Stimulated activated CD4-positive, alpha-beta T cell treated with anti-CD3 and anti-CD28 coated beads, TNF-alpha, amount 100 ng/mL, for 48 hours (primary cell): ENCODE measurements at places on chromosomes 3 and 15.

DNA sequence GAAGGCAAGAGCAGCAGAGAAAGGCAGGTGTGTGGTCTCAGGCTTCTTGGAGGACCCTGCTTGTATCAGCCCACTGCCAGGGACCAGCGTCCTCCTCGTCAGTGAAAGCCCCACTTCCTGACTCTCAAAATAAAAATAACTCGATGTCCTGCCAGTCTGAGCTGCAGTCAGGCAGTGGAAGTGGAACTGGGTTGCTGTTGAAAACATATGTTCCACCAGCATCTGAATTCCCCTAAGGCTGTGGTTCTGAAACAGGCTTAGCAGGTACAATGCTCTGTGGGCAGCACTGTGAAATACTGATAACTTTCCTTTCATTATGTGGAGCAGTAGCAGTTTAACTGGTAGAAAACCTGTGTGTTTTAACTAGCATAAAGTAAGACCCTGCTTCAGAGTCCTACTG, 121.6 kb upstream of the EIF1B start:
- no peak for DNase-seq

DNA sequence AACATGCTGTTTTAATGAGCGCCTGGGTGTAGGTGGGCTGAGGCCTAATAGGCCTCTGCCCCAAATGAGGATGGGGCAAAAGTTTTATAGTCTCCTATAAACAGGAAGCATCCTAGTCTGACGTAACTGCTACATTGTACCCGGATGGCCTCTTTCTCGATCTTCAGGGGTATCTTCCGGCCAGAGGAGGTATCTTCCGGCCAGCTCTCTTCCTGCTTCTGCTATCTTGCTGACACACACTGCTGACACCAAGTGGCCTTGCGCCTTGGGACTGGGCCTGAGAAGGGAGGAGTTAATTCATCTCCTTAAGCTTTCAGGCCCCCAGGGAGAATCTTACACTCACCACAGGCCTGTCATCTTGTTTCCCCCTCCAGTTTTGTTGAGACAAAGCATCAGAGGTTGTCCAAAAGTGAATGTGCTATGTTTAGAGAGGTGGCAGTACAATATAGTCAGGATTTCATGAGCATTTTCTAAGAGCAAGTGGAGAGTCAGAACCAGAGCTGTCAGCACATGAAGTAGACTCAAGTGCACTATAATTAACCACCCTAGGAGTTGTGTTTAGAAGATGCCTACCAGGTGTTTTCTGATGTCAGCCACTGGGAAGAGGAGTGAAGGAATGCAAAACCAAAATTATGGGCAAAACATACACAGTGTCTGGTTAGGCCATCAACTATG, 15.6 kb upstream of the IGSF10 start:
- no peak for DNase-seq

- DNase-seq: no peak
Observed at GRCh38 chr3:52423173-52423572, 21.7 kb downstream of the SEMA3G start.

DNA sequence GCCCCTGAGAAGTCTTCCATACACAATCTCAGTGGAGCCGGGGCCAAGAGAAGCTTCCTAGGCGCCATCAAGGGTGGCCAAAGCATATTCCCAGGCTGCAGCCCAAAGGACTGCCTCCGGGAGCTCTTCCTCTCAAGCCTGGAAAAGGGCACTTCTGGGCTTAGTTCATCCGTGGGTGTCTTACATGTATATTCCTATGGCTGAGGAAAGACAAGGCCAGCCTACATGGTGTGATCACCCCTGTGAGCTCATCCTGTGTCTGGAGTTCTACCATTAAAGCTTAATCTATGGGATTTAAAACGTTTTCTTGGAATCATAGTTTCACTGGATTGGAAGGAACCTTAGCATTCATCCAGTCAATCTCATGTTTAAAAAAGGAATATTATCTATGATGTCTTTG, 21.9 kb upstream of the TIMP4 start:
- DNase-seq: no peak

DNA sequence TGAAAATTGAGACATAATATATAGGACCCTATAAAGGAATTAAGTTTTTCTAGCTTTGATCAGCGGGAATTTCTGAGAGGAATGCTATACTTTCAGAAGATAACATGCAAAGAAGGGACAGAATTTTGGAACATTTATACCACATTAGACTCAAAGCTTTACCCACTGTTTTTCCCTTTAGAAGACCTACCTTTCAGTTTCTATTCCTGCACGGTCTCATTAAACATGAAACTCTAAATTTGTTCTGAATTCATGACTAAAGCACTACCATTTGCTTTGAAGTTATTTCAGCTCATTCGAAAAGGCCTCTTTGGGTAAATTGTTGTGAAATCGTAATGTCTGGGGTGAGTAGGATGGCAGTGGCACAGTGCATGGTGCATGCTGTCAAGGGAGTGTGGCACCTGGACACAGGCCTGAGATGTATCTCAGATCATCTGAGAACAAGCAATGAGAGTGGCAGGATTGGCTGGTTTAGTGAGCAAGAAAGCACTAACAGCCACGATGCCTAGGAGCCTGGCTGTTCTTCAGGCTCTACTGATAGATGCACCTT, 42.5 kb downstream of the CHCHD4 start:
- no peak for DNase-seq

- no peak for DNase-seq
Observed at GRCh38 chr3:32018757-32019564, 37.4 kb downstream of the ZNF860 start.

- DNase-seq: no peak
Observed at GRCh38 chr3:100953103-100953502, 40.1 kb downstream of the ABI3BP start.

DNA sequence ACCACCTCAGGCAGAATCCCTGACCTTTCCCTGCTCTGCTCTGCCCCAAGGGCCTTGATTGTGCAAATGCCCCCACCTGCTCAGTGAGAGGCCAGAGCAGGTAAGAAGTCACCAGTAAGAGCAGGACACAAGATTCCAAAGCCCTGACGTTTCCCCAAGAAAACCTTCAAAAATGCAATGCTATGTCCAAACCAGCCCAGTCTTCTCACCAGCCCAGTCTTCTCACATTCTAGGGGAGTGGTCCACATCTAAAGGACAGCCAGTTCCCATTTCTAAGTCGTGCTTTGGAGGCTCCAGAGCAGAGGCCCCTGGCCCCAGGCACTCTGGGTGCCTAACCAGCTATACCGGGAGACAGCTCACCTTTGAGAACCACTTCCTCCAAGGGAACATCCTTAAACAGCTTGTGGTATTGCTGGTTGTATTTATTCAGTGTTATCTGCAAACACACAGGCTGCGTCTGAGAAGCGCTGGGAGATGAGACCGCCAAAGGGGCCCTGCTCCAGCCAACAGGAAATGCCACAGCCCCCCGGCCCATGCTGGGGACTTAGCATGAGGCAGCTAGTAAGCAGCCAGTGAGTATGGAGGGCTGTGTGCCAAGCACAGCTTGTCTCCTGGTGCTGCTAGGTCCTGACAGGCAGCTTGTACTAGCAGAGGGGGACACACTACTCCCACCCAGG, 29.3 kb downstream of the GRAMD2A start:
- DNase-seq: no peak

GRCh38 chr15:95845862-95846515, 484.5 kb upstream of the NR2F2 start:
- no peak for DNase-seq

GRCh38 chr3:63639806-63640205, 12.7 kb upstream of the SNTN start:
- no peak for DNase-seq

- no peak for DNase-seq
Observed at GRCh38 chr3:179512378-179512777, 50.3 kb upstream of the ACTL6A start.

- no peak for DNase-seq
Observed at GRCh38 chr3:2910997-2911396, 199.2 kb downstream of the IL5RA start.

DNA sequence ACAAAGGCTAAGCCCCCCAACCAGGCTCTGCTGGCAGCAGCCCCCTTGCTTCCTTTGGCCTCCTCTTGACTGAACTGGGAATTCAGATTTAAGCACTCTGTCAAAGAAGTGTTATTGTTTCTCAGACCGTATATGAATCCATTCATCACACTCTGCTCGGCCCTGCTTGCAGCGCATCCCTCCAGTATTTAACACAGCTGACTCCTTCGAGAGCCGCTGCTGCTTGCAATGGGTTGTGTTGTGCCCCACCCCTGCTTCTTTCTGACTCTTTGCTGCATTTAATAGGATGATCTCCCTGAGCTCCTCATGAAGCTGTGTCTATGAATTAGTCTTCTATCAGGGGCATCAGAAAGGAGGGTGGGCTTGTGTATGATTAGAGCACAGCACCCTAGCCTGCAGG, 31.2 kb downstream of the C3orf20 start:
- DNase-seq: no peak

- no peak for DNase-seq
Observed at GRCh38 chr3:52978109-52978754, 67.6 kb downstream of the SFMBT1 start.

DNA sequence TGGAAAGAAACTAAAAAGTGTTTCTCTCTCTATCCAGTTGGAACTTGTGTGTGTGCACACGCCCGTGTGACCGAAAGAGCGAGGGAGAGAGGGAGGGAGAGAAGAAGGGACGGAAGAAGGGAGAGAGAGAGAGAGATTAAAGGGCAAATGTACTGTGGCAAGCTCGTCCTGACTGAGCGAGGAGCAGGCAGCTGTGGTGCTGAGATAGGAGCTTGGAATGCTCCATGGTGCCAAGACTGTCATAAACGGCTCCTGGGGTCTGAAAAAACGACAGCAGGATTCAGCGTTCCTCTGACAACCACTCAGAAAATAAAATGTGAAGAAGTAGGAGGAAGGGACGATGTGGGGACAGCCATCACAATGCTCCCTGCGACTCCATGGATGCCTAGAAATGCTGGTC, 276.0 kb downstream of the SV2B start:
- no peak for DNase-seq

DNA sequence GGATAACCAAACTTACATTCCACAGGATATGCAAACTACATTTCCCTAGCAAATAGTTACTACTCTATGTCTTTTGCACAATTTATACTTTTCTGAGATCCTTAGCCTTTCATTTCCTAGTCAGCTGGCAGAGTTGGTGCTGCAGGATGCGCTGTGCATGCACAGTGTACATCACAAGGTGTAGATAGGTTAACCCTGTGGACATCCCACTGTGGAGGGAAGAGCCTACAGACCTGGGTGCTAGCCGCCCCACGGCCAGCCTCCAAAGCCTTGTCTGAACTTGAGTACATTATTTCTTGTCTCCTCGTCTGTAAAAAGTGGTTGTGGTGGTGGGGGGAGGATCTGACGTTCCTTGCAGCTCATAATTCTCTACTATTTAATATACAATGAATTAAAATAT, 3.5 kb downstream of the TNFSF10 start:
- DNase-seq: no peak

DNA sequence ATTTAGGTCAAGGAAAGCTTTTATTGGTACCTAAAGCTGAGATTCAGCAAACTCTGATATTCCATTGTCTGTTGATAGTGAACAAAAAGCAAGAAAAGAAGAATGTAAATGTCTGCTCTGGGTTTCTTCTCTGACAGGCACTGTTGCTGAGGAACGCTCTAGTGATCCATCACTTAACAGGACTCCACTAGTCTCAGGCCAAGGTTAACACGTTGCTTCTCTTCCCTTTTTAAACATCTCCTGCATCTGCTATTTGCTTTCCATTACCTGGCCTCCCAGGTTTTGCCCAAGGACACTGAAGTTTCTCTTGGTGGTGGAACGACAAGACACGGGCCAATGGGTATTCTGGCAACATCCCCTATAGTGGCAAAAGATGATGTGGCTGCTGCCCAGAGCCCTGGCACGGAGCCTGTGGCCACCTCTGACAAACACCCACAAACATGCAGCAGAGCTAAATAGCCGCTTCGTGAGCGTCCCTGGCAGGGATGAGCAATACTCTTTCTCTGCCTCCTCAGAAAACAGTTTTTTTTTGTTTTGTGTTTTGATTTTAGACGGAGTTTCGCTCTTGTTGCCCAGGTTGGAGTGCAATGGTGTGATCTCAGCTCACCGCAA, 97.8 kb upstream of the AKAP13 start:
- no peak for DNase-seq
